ENCODE measurements at places on chromosomes 2 and 18. TPM values are rescaled to one million over a fixed set of nuclear protein-coding genes. Genes with fewer than 3 reads are reported as not detected.

CTNNA2 gene
- not detected for total RNA-seq

RALB gene
- 35.8 TPM for total RNA-seq

SPATA3 gene
- total RNA-seq: not detected

RUFY4 gene
- total RNA-seq: not detected

CETN1 gene
- total RNA-seq: not detected

RIF1 gene
- 17.9 TPM for total RNA-seq

OXER1 gene
- not detected for total RNA-seq

SLC5A6 gene
- total RNA-seq: 19.3 TPM

DNAJC5G gene
- total RNA-seq: not detected

GALNT5 gene
- 1.7 TPM for total RNA-seq

Data from pericardium fibroblast (primary cell).